ENCODE measurements at places on chromosomes 16 and 17.

- no peak for DNase-seq
Measured at GRCh38 chr17:6548034-6548433, 8.3 kb downstream of the PITPNM3 start.

DNA sequence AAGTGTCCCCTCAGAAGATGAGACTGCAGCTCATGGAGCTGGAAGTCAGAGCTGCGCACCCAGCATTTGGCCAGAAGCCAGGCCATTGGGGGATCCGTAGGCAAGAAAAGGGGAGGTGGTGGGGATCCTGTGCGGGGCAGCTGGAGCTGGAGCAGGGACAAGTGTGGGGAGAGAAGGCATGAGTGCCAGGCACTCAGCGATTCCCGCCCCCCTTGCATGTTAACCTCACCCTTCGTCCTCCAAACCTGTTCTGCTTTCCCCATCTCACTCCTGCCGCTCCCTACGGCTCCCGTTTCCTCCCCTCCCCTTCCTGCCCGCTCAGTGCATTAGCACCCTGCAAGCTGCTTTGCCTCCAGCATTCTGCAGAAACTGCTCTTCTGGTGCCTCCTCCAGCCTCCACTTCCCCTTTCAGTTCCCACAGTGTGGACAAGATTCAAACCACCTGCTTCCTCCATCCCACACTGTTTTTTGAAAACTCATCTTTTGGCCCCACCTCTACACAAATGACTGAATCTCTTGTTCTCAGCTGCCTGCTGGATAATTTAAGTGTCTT lies 5.6 kb downstream of the ALOX15 start:
- no peak for DNase-seq

DNA sequence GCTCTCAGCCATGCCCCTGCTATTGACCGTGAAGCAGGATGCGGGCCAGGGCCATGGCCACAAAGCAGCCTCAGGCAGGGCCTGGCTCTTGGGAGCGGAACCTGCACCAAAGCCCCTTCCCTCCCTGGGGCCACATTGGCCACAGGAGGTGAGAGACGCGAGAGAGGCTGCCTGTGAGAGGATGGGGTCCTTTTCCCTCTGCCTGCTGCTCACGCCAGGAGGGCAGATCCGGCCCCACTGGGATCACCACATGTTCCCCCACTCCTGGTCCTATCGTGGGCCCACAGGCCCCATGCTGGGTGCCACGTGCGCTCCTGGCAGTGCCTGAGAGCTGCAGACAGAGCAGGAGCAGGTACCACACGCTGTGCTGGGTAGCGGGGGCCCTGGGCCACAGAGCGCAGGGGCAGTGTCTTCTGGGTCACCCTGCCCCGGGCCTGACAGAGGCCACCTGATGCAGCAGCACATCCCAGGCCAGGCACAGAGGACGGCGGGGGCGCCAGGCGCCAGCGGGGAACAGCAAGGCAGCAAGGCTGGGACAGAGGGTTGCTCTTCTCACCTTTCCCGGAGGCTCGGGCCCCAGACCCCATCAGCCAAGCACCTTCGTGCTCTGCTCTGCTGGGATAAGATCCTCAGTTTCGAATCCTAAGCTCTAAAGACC lies 9.2 kb upstream of the NUDT16L1 start:
- no peak for DNase-seq

DNA sequence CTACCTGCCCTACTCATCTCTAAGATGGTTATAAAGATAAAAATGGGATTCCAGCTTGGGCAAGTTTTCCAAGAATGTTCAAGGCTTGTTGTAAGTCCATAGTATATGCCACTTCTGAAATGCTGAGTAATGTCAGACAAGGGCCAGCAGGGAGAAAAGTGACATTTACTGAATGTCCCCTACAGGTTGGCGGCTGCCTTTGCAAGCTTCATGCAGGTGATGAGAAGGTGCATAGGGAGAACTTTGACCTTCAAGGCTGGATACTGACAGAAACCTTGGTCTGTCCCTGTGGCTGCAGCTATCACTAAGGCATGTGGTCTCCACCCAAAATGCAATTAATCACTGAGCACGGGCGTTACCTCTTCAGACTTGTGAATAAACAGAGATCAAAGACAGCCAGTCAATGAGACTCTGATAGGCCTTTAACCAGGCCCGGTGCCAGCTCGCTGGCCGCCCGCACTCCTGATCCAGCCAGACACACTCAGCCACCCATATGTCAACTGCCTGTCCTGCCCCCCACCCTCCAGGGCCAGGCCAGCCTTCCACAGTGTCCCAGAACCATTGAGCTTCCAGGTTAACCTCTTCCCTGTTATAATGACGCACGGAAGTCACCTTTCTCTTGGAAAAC lies 26.8 kb upstream of the AXIN2 start:
- DNase-seq: no peak

DNA sequence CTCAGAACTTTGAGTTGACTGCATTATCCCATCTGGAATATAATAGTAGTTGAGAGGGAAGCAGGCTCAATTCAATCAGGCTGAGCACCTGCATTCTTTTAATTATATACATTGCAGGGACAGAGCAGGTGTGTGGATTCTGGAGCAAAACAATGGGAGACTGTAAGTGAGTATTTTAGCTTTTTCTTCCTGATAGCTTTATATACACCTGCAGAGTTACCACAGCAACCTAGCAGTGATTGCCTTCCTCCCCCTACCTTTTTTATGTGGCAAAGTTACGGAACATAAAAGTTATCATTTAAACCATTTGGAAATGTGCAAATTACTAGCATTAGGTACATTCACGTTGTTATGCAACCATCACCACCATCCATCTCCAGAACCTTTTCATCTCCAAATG lies 25.4 kb upstream of the RHOT1 start:
- DNase-seq: no peak

DNA sequence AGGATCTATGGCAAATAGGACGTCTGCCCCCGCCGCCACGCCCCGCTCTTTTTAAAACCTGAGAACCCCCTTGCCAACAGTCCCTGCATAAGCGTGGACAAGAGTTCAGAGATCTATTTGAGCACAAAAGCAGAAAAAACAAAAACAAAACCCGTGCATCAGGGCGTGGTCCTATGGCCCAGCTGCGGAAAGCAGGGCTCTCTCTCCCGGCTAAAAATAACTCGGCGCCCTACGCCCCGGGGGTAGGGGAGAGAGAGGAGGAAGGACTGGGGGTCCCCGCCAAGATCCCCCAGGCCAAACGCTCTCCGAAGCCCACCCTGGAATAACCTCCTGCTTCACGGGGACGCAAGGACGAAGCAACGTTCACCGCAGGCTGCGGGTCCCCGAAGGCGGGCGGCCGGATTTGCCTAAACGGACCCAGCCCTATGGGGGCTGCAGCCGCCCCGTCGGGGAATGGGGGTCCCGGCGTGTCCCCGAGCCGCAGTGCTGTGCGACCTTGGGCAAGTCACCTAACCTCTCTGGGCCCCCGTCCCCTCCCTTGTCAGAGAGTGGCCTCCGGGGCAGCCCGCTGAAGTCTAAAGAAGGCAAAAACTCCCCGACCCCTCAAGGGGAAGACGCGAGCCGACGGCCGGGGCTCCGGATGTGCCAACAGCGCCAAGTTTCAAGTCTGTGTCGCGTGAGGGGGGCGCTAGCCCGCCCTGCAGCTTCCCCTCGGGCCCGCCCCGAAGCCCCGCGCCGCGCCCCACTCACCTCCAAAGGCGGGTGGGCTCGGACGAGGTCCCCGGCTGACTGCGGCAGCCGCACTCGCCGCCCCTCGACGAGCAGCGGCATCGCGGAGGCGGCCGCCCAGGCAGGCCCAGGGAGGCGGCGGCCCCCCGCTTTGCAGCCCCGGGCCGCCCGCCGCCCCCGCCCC lies 477 bp downstream of the NTAN1 start:
- no peak for DNase-seq

- DNase-seq: no peak
Measured at GRCh38 chr17:40937384-40937819, at the start of gene KRT23. TSS of gene KRT23 (minus strand) at chr17:40937646. CDS start at chr17:40936603, 1,043 bp downstream.

DNA sequence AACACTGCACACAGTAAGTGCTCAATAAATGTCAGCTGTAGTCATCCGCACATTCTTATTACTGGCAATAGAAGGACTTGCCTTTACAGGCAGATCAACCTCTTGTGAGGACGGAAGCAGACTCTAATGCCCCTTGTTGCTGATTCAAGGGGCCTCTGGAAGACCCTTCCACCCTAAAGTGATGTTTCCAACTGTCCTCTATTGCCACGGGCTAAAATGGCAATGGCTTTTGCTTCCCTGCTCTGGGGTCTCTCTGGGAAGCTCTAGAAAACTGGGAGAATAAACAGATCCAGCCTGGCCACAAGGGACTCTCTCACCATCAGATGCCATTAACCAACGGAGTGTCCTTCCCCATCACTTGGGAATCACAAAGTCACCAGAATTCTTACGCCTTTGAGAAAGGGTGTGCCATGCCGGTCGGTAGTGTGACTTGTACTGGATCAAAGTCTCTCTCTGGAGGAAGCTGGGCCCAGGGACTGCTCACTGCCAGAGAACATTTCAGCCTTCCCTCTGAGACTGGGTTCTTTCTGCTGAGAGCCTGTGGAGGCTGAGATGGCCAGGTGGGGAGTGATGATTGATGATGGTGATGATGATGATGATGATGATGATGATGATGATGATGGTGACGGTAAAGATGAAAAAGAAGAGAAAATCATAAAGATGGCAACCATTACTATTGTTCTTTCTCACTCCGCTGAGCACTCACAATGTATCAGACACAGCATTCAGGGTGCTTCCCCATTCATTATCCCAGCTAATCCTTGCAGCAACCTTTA lies 146.8 kb downstream of the CYLD start:
- no peak for DNase-seq

- no peak for DNase-seq
Measured at GRCh38 chr17:75075597-75076336, 12.0 kb upstream of the SLC16A5 start.

DNA sequence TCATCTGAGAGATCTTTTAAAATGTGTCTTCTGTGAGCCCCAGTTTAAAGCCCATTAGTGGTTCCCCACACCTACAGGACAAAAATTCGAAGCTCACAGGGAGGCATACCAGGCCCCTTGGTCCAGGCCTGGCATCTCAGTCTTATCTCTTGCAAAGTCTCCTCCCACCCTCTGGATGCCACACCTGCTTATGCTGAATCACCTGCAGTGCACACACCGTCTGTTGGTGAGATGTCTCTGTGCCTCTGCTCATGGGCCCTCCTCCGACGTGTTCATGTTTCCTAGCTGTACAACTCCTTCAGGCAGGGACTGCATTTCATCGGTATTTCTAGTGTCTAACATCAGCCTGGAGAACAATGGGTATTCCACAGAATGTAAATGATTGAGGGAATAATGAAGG lies 41.6 kb downstream of the RNF157 start:
- no peak for DNase-seq

GRCh38 chr16:12802048-12802447 lies 1.6 kb downstream of the CPPED1 start:
- no peak for DNase-seq

Data from HEK293T (cell line).